ENCODE measurements at places on chromosomes 16 and 17.

- DNase-seq, result no peak
Observed at GRCh38 chr17:2745317-2746037, 4.0 kb downstream of the CCDC92B start.

GRCh38 chr16:67719778-67720144 lies 645 bp upstream of the GFOD2 start:
- DNase-seq, result peak; percentile 66

DNA sequence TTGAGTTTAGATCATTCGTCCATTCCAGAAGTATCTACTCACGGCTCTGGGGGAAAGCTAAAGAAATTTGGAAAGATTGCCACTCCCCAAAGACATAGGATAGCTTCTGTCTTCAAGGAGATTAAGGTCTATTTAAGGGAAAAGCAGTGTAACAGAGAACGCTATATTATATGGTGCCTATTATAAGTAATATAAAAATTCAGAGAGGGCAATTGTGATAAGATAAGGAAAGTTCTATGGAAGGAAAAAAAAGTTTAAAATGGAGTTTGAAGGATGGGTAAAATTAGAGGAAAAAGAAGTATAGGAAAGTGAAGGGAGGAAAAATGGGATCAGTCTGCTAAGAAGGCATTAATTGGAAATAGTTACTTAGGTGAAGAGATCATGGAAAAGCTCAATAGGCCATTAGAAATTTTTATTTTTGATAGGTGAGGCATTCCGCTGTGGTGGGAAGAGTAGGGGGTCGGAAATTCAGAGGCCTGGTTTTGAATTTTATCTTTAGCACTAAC lies 690 bp upstream of the CDC27 start:
- DNase-seq, result no peak

DNA sequence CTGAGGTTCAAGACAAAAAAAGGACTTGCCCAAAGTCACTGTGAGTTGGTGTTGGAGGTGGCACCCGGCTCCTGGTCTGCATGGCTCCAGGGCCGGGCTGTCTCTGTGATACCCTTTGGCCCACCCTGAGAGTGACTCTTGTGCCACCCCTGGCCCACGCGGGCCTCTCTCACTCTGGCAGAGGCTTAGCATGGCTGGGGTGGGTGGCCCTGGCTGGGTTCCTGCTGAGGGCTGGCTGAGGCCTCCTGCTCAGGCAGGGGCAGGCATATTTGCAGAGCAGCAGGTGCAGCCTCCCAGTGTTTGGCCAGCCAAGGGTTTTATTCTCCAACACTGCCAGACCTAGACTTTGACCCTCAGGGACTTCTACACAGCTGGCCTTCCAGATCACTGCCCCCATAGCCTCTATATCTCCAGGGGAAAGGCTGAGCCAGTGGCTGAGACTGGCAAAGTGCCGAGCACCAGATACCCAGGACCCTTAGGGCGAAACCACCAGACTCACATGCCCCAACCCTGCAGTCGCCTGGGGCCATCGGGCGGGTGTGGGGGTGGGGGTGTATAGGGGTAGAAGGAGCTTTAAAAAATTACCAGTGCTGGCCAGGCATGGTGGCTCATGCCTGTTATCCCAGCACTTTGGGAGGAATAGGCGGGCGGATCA lies 21.5 kb upstream of the ADGRG1 start:
- no peak for DNase-seq

- no peak for DNase-seq
Observed at GRCh38 chr17:50283246-50283645, 9.0 kb downstream of the TMEM92 start.

DNA sequence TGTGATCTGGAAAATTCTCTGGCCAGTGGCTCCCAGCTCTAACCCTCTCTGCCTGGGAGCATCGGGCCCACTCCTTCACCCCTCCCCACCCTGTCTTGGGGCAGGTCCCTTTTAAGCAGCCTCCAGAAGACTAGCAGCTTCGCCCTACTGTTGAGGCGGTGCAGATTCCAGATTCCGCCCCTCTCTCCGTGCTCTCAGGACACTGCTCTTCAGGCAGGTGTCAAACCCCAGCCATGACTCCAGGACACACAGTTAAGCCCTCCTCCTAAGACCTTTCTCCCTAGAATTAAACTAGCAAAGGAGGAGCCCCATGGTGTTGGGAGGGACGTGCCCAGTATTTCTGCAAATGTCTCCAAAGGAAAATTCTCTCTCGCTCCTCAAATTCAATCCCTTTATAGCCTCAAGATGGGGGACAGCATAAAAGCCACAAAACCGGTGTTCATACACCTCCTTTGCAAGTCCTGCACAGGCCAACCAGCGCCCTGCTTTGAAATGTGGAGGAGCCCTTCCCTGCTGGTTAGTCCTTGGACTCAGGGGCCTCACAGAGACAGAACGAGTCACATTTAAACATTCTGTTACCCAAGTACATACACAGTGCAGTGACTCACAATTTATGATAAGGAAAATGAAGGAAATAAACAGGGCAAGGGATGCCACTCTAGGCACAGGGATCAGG lies 7.2 kb downstream of the LPO start:
- DNase-seq, result no peak

DNA sequence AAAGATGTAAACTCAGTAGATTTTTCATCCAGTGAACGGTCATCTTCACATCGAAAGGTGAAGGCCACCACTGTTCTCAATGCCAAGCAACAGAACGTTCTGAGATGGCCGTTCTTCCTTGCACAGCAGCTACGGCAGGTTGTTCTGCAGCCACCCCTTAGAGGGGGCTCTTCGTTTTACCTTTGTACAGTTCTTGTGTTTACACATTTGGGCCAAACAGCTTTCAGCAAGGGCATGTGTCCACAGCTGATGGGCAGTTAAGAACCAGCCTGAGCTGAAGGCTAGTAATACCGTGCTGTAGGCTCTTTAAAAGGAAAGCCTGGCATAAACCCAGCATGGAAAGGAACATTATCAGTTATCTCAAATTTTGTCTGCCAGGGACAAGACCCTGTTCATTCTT lies 15.9 kb downstream of the PLD6 start:
- no peak for DNase-seq

- no peak for DNase-seq
Observed at GRCh38 chr16:86642087-86642486, 63.7 kb downstream of the FOXL1 start.

DNA sequence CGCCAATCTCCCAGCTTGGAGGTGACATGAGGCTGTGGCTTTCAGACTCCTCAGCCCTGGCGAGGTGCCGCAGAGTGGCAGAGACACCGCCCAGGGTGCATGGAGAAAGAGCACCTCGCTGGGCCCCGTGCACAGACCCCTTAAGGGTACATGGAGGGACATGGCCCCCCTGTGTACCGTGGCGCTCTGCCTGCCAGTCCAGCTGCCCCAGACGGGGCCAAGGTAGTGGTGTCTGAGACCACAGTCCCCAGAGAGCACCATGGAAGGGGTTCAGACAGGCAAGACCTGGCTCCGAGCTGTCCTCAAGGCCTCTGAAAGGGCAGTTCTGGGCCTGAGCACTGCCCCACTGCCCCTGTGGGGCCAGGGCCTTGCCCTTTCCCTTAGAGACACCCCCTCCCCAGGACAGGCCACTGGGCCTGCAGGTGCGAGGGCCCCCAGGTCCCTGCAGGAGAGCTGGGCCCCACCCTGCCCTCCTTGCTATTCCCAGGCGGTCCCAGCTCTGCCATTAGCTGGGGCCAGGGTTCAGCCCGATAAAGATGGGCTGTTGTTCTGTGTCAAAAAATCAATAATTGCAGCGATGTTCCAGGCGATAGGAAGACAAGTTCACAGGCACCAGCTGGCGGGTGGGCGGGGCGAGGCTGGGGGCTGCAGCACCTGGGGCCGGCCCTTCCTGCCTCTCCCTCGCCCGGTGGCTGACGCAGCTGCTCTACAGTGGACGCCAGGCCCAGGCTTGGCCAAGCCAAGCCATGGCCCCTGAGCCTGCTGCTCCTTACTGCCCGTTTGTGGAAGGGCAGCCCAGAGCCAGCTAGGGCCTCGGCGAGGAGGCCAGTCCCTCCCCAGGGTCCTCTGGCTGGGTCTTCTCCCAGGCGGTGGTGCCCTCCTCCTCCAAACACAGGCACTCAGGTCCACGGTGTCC lies 51.7 kb downstream of the ZFPM1 start:
- DNase-seq, result no peak

GRCh38 chr17:31595076-31595475 lies 203.6 kb downstream of the RAB11FIP4 start:
- DNase-seq, result no peak

DNA sequence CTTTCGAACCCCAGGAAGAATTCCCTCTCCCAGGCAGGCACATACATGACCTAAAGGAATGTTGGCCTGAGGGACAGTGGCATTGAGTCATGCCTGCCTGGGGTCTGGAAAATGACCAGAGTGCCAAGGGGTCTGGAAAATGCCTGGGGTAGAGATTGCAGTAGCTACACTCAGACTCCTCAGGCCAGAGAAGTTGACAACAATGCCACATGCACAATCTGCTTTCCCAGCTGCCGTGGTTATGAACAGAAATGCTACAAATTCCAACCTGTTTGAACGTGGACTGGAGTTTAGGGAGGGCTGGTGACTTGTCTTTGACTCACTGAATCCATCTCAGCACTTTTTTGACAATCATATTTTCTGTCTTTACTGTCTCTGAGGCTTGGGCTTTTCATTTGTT lies 250.0 kb downstream of the ABCC12 start:
- peak; percentile 43 for DNase-seq

GRCh38 chr16:89670496-89671431 lies 13.1 kb downstream of the SPATA33 start:
- no peak for DNase-seq

GRCh38 chr17:69060822-69061221 lies at the start of gene ABCA9:
Gene ABCA9, minus strand, starts transcription at chr17:69060927. Its CDS starts 9,801 bp downstream, at chr17:69051126.
- DNase-seq, result no peak

- DNase-seq, result no peak
Observed at GRCh38 chr17:33375103-33375502, 82.0 kb upstream of the ASIC2 start.

DNA sequence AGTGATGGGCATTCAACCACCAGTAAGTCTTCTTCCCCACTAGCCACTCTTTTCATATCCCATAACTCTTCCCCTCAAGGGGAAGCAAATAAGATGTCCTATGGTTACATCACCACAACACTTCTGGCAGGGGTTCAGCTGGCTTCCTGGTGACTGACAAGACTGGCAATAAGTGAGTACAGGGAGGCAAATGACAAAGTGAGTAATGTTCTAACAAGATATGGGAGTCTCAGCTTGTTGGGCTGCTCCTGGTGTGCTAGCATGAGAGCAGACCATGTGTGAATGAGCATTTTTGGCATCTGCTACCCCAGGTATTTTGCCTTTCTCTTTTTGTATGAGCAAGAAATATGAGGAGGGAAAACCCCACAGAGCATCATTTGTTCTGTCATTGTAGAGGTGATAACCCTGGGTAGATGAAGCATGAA lies 9.9 kb downstream of the TMIGD1 start:
- DNase-seq, result peak; percentile 19

GRCh38 chr17:40349895-40350688 lies 14.4 kb downstream of the GJD3 start:
- DNase-seq, result no peak

DNA sequence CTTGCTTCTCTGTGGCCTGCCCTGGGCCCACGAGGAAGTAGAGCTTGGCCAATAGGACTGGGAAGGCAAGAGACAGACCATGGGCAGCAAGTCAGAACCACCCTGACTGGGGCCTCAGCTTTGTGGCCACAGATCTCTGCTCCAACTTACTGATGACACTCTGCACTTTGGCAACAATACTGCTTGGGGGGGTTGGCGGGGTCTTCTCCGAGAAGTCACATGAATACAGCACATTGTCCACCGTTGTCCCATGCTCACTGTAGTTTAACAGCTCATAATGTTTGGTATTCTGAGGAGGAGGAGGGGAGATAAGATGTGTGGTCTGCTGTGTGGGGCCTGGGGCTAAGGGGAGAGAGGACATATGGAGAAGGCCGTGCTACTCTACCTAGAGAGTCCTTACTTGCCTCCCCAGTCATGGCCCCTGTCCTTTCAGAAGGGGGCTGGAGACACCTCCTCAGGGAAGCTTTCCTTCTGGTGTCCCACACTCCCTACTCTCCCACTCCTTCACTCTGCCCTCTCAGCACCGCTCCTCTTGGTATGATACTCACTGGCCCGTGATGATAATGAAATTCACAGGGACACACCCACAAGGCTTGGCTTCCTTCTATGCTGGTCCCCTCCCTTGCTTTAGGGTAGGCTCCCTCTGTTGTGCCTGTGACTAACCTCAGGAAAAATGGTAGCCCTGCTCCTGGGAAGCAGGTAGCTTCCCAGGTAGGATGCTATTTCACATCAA lies 4.0 kb upstream of the DHRS13 start:
- DNase-seq, result no peak

GRCh38 chr17:42409523-42410318 lies 13.3 kb downstream of the CAVIN1 start:
- peak; percentile 91 for DNase-seq

GRCh38 chr17:8941520-8941919 lies 24.0 kb downstream of the PIK3R5 start:
- no peak for DNase-seq

- DNase-seq, result no peak
Observed at GRCh38 chr17:75695141-75695829, 26.0 kb upstream of the ITGB4 start.

DNA sequence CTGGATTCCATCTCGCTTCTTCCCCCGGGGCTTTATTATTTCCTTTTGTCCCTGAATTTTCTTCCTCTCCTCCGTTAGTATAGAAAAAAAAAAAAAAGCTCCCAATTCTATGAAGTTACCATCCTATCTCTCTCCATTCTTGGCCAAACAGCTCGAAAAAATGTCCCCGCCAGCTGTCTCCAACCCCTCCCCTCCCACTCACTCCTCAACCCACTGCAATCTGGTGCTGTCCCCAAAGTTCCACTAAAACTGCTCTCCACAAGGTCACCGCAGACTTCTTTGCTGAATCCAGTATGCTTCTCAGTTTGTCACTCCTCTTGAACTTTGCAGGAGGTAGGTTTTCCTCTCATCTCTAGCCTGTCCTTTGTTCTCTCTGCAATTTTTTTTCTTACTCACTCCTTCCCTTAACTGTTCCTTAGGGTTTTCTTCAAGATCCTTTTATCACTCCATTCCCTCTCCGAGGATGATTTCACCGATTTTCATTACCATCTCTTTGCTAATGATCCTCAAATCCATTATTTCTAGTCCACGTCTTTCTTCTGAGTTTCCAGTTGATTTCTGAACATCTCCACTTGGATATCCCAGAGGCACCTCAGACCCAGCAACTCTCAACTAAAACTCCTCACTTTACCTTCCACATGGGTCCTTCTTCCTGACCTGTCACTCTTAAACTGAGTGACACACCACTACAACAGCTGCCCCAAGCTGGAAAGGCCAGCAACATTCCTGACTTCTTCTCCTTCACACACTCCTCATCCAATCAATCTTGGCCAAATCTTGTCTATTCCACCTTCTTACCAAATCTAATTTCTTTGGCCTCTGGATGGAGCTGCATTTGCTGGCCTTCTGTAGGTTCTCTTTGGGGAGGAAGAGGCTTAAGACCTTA lies 1.5 kb upstream of the SUMO2 start:
- no peak for DNase-seq

Measured in HTR-8/SVneo (cell line).